ENCODE measurements at places on chromosomes 12 and 14.
A peak's percentile ranks its signal among the peaks of the same experiment; 100 is the strongest.

- no peak for DNase-seq
Measured at GRCh38 chr14:26820572-26820971, 222.7 kb upstream of the NOVA1 start.

DNA sequence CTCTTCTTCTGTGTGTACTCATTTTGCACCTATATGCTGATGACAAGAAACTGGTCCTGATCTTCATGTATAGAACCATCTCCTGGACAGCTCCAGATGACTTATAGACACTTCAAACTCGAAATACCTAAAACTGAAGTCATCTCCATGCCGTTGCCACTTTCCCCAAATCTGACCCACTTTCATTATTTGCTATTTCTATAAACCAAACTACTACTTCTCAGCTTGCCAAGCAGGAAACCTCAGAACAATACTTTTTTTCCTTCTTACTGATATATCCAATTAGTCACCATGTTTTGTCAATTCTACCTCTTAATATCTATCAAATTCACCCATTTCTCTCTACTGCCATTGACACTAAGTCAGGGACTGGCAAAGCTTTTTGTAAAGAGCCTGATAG lies 14.8 kb downstream of the SGPP1 start:
- no peak for DNase-seq

- DNase-seq: no peak
Measured at GRCh38 chr14:72711936-72712335, 182.0 kb downstream of the DPF3 start.

GRCh38 chr14:32561520-32561919 lies 232.4 kb downstream of the AKAP6 start:
- DNase-seq: no peak

DNA sequence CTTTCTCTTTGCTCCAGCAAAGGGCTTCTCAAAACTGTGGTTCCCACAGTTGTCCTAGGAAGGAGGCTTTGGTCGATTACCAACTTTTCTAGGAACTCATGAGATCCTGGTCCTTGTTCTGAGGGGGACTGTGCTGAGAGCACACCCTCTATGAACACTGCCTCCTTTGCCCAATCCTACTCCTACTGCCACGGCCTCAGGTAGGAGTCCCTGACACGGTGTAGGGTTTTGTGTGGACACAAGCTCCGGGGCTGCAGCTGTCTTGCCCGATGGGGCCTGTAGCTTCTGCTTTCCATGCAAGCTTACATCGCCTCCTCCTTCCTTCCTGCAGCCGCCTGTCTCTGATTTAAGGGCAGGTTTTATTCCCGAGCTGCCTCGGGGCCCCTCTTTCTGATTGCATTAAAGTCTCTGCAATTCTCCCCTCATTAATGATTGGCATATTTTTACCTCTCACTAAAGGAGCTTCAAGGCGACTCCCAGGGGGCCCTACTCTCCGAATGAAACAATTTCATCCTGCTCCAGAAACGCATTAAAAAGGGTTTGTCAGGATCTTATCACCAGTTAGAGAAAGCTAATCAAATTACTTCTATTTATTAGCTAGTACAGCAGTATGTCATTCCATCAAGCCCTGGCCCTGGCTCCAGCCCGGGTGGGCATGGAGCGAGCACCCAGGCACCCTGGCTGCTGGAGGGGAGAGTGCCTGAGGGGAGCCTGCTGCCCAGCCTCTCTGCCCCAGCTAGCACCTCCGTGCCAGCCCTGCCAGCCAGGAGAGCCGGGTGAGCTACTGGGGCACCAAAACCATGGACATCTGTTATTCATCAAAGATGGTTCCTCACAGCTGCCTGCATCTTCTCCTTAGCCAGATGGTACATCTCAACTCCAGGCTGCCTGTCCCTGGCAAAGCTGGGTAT lies 38.0 kb upstream of the ESRRB start:
- DNase-seq: no peak

- DNase-seq: no peak
Measured at GRCh38 chr12:132175496-132176384, 31.5 kb downstream of the NOC4L start.

- DNase-seq: no peak
Measured at GRCh38 chr12:84767079-84767478, 145.5 kb downstream of the SLC6A15 start.

GRCh38 chr12:23014749-23015148 lies 389.8 kb downstream of the ETNK1 start:
- no peak for DNase-seq

DNA sequence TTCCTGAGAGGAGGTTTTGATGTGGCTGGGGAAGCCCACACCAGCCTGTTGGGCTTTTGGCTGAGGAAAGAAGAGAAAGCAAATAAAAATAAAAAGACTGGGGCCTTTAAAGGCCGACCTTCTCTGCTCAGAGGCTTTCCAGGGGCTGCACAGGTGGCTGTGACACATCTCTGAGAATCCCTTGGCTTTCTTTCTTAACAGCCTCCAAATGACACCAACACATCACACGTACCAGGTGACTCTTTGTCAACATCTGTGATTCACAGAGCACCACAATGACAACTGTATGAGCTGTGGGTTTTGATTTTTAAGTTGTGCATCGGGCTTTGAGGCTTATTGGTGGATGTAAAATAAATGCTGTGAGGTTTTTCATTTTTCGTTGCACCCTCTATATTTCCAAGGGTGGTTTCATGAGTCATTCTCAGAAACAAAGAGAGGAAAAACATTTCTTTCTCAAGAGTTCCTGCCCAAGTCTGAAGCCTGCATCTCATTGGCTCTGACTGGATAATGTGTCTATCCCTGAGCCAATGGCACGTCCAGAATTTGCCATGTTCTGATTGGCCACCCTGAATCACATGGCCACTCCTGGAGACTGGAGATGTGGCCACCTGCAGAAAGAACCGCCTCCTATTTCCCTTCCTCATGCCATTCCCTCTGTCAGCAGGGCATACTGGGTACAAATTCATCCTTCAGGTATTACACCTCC lies 349.0 kb downstream of the GLT1D1 start:
- DNase-seq: no peak

DNA sequence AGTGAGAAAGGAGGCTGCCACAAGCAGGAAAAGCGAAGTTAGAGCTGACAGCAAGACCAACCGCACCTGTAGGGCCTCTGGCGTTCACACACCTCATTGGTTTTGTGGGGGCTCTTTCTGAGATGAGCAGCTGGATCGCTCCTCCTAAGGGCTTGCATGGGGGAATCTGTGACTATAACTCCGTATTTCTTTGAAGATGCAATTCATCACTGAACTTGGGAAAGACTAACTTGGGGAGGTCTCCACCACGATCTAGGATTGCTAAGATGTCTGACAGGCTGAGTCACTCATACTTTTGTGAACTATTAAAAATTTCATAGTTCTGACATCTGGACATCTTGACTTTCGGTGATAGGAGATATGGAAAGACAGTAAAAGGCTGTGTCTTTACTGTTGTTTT lies 173.6 kb downstream of the ETV6 start:
- no peak for DNase-seq

- no peak for DNase-seq
Measured at GRCh38 chr14:59313144-59313651, 124.7 kb downstream of the DAAM1 start.

GRCh38 chr12:124024263-124024678 lies 51.3 kb downstream of the ZNF664 start:
- no peak for DNase-seq

DNA sequence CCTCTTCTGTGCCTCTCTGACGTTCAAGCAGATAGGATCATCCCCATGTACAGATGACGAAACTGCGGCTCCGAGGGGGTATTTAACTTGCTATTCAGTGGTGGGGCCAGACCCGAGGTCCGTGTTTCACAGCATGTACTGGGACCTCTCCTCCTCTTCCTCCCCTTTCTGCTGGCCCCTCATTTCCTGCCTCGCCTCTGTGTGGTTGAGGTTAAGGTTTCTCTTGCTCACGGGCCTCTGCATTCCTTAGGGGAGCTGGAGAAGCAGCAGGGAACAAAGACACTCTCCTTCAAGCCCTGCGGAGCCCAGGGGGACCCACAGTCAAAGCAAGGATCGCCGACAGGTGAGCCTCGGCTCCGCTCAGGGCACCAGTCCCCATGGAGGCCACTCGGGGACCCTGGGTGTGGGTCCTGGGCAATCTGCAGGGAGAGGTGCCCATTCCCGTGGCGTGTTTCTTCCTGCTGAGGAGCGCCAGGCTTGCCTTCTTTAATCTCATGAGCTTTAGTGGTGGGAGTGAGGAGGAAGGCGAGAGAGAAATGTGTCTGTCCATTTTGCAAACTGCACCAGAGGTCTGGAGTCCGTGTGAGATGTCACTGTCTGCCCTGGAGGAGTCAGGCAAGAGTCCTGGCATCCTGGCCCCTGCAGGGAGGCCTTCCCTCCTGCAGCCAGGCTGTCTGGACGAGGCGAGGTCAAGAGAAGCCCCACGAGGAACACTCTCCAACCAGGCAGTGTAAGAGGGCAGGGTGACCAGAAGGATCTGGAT lies 45.0 kb downstream of the SLC6A12 start:
- DNase-seq: no peak

DNA sequence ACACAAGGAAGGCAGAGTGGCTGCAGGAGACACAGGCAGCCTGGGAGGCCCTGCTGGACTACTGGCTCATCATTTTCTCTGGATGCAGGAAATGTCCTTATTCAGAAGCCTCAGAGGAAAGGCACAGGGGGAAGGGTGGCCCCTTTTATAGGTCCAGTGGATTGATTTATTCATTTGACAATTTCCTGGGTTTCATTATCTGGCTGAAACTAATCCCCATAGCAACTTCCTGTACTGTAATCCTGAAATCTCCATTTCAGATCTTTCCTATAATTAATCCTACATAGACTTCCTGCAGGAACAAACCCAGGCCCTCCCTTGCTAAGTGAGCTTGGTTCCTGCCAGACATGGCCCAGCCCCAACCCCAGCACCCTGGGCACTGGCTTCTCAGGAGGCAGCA lies 23.0 kb downstream of the KRT76 start:
- no peak for DNase-seq

- DNase-seq: no peak
Measured at GRCh38 chr12:40405419-40405818, 180.6 kb downstream of the LRRK2 start.

GRCh38 chr12:18861287-18861858 lies 123.5 kb downstream of the CAPZA3 start:
- DNase-seq: no peak

DNA sequence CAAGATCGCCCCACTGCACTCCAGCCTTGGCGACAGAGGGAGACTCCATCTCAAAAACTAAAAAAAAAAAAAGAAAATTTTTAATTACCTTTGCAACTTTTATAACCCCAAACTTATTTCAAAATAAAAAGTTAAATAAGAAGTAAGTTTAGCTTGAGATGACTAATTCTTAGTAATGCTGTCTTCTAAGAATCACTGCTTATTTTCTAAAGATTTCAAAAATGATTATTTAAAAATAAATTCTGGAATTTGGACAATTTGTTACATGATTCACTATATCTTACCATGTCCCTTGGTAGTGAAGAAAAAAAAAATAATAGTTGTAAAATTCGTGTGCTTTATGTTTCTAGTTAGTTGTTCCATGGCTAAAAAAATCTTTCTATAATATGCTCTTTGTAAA lies 11.6 kb upstream of the HECTD1 start:
- DNase-seq: no peak

- DNase-seq: peak; percentile 58
Measured at GRCh38 chr12:101876861-101877805, at the start of gene DRAM1. Gene DRAM1, plus strand, starts transcription at chr12:101877580. Its CDS starts 210 bp downstream, at chr12:101877790.

- peak; percentile 79 for DNase-seq
Measured at GRCh38 chr12:6335451-6336078, 6.3 kb downstream of the TNFRSF1A start.

- DNase-seq: no peak
Measured at GRCh38 chr12:86711731-86712130, 455.5 kb upstream of the MGAT4C start.

GRCh38 chr14:71322655-71323250 lies 415.5 kb downstream of the PCNX1 start:
- DNase-seq: no peak

GRCh38 chr12:2679068-2679815 lies 115.5 kb upstream of the FKBP4 start:
- DNase-seq: no peak

GRCh38 chr12:105107171-105107493 lies 399 bp upstream of the WASHC4 start:
- DNase-seq: no peak

DNA sequence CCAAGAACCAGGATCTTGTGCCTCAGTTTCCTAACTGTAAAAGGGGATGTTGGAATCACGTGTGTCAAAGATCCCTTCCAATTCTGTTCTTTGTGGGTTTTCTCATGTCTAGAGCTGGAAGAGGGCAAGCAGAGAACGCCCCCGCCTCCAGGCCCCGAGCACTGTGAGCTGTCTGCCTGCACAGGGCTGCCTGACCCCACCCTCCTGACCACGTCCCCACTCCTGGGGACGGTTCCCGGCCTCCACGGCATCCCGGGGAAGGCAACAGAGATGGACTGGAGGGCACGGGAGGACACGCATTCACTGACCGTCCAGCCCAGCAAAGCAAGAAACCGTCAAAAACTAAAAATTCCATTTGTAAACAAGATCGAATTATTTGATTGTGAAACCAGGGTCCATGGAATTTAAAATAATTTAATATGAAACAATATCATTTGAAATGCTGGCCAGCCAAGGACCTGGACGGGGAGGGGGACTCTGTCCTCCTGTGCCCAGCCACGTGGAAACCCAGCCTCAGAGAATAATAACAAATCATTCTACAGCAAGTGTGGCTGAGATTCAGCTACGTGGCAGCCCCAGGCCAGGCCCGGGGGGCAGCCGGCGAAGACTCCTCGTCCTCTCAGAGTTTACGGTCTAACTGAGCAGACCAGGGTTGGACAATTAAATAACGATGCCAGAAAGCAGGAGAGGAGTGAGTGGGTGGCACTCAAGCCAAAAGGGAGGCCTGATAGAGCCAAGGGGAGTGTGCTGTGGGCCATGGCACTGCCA lies 87.3 kb upstream of the DIO3 start:
- DNase-seq: no peak

DNA sequence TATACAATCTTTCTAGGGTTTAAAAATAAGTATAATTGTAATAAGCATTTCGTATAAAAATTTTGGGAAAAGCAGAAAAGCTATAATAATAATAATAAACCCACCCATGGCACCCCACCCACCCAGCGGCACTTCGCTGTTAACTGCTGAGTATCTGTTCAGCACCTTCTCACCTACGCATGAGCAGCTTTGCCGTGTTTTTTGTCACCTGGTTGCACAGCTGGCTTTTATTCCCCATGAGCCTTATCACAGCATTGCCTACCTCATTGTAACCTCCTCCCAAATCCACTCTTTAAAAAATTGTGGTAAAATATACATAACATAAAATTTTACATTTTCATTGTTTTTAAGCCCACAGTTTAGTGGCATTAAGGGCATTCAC lies 34.7 kb downstream of the CYP46A1 start:
- no peak for DNase-seq

DNA sequence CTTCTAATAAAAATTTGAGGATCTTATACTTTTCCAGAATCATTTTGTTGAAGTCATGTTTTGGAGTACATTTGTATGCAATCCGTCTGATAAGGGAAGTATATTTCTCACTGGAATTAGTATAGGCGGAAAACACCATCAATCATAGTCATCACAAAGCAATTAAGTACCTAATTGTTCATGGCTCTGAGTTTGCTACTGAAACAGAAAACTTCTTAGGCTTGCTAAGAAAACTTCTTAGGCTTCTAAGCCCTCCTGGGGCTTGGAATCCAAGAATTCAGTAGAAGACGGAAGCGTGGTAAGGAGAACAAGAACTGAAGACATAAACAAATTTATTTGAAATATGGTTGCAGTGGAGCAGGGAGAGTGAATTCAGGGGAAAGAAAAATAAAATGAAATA lies 636.3 kb downstream of the DIO2 start:
- DNase-seq: no peak

Measured in activated effector memory CD4-positive, alpha-beta T cell treated with Interleukin-2 at 50 U/mL for 16 hours (primary cell).